ACHN (cell line): ENCODE measurements at places on chromosomes 6 and 20.
A peak's percentile ranks its signal among the peaks of the same experiment; 100 is the strongest.

DNA sequence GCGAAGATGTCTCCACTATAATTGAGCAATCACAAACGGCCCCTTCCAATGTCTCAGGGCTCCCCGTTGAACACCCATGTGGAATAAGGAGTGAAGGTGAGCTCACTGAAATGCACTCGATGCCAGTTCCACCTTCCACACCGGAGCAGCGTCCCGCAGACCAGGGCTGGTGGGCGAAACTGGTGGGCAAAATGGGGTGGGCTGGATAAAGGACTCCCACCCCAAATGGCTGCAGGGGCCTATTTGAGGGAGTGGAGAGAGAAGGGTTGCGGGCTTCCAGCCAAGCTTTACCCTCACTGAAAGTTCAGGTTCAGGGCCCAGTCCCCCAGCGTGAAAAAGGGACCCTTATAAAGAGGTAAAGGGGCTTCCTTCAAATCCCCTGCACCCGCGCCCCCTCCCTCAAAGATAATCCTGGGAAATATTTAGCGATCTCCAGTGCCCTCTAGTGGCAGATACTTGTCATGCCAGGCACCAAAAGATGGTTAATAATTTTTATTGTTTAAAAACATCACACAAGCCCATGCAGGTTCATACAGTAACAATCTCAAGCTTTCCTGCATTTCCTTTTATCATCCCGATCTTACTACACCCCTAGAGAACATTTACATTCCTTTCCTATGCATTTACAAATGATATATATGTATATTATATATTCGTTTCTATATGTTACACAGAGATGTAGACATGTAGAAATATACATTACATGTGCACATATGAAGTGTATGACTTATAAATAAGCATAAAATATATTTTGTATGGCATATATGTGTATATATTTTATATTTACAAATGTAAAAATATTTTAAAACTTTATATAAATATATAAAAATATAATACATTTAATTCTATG is 58.2 kb upstream of the NKX2-2 start:
- peak; percentile 2 for DNase-seq

GRCh38 chr6:160987265-160987664 is 4.3 kb upstream of the MAP3K4 start:
- DNase-seq: no peak

GRCh38 chr20:49399329-49399728 is 83.1 kb downstream of the KCNB1 start:
- DNase-seq: no peak

GRCh38 chr6:136471372-136471771 is 78.8 kb downstream of the MAP7 start:
- peak; percentile 25 for DNase-seq

- no peak for DNase-seq
Observed at GRCh38 chr6:15439410-15440025, 193.6 kb downstream of the JARID2 start.

DNA sequence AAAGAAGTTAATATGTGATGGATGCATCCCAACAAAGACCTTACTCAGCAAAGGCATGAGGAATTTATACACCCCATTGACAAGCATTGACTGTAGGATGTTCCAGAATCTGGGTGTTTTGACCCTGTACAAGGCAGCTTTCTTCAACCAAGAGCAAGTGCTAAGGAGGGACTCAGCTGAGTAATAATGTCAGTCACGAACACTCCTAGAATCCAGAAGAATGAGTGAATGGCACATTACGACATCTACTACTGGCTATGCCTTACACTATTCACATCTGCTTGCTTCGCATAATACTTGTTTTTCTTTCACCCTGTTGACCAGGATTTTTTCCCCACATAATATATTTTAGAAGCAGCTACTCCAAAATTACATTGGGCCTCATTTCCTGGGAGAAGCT is 42.5 kb upstream of the VGLL2 start:
- no peak for DNase-seq

GRCh38 chr6:3370361-3371221 is 86.3 kb downstream of the SLC22A23 start:
- DNase-seq: no peak

- no peak for DNase-seq
Observed at GRCh38 chr6:43376551-43376981, 7.1 kb upstream of the ZNF318 start.

GRCh38 chr20:57594092-57594951 is 25.9 kb downstream of the ZBP1 start:
- peak; percentile 26 for DNase-seq

DNA sequence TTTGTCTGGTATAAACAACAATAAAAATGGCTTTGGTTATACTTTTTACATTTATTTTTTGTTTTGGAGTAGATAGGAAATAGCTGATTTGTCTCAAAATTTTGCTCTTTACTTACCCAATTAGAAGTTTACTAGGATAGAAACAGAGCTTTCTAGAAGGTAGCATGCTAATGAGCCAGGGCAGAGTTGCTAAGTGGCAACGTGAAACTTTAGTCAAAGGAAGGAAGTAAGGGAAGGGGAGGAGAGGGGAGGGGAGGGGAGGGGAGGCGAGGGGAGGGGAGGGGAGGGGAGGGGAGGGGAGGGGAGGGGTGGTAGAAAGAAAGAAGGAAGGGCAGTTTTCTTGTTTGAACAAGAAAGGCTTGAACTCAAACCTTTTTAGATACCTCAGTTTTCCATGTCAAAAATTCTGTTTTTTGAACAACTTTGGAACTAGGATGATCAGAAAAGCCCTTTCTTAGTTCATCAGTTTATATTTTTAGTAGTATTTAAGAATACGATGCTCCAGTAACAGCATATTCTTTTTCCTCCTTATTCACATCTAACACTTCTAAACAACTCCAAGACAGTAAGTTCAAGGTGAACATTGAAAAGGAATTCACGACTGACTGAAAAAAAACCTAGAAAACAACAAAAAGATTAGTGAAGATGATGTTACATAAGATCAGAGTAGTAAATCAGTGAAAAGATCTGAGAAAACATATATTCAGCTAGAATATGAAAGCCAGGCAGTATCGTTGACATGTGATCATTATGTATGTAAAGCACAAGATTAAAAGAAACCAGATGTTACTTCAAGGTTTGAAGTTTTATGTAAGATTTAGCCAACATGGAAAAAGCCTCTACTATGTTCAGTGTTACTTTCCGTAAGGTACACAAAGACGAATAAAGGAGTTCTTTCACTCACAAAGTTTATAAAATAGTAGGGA is 263.4 kb downstream of the ARHGAP18 start:
- DNase-seq: no peak

GRCh38 chr20:63087872-63088680 is 81.3 kb upstream of the BHLHE23 start:
- DNase-seq: no peak

DNA sequence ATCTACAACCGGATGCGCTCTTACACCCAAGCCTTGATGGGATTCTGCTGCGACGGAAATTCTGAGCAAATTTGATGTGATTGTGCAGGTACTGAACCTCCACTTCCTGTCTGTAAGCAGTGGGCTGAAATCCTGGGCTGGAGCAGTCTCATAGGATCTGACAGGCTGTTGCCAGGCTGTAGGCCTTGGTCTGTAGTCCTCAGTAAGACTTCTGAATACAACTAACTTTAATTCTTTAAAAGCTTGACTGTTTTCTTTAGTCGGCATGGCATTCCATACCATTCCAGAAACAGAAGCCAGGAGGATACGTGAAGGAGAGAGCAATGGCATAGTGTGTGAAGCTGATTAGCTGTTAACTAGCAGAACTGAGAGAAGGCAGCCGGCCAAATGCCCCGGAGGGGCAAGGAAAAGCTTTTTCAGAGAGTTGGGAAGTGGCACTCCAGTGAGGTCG is 68.3 kb downstream of the ADTRP start:
- no peak for DNase-seq

GRCh38 chr6:33549196-33549595 is 30.9 kb downstream of the BAK1 start:
- DNase-seq: no peak

DNA sequence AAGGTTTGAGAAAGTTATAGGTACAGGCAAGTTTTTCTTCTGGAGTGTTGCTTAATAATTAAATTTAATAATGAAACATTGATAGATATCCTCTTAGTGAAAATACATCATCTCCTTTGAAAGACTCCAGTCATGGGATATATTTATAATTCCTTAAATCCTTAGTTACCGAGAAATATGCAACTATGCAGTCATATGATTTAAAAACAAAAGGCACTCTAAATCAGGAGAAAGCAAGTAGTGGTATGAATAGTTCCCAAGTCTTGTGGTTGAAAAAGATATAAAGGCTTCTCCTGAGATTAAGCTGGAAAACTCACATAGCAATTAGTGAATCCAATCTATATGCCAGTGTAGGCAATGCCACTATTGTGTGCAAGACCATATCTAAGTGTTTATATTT is 475.4 kb downstream of the EYS start:
- no peak for DNase-seq

DNA sequence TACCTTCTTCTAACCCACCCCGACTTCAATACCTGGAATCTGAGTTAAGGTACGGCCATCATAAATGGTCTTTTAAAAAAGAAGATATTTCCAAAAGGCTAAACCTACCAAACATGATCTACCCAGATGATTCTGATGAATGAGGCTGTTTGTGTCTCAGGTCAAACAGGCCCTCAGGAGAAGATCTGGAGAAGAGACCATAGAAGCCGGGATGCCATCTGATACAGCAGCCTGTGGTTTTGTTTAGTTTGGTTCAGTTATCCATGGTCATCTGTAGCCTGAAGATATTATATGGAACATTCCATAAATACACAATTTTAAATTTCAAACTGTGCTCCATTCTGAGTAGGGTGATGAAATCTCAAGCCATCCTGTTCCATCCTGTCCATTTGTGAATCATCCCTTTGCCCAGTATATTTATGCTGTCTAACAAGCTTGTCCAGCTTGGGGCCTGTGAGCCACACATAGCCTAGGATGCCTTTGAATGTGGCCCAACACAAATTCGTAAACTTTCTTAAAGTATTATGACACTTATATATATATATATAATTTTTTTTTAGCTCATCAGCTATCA is 4.0 kb upstream of the CAP2 start:
- no peak for DNase-seq

DNA sequence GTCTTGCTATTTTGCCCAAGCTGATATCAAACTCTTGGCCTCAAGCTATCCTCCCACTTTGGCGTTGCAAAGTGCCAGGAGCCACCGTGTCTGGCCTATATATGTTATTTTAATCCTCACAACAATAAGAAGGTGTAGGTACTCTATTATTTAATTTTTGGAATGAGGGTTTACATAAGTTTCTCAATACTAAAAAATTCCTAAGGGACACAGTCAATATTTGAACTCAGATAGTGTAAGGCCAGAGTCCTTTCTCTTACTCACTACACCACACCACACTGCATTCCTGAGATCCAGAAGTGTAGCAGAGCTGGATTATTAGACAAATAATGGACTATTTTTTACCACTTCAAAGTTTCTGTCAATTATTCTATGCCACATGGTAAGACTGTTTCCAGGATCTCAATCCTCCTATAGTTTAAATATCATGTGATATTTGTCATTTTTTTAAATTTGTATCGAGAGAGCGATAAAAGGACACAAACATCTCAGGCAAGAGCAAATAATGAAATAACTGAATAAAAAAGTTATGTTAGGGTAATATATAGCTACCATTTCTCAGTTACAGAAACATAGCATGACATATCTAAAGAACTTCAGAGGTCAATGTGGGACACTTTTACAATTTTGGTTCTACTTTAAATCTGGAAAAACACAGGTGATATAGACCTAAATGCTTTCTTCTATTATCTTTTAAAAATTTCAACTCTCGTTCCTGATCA is 162.2 kb upstream of the THEMIS start:
- DNase-seq: no peak

DNA sequence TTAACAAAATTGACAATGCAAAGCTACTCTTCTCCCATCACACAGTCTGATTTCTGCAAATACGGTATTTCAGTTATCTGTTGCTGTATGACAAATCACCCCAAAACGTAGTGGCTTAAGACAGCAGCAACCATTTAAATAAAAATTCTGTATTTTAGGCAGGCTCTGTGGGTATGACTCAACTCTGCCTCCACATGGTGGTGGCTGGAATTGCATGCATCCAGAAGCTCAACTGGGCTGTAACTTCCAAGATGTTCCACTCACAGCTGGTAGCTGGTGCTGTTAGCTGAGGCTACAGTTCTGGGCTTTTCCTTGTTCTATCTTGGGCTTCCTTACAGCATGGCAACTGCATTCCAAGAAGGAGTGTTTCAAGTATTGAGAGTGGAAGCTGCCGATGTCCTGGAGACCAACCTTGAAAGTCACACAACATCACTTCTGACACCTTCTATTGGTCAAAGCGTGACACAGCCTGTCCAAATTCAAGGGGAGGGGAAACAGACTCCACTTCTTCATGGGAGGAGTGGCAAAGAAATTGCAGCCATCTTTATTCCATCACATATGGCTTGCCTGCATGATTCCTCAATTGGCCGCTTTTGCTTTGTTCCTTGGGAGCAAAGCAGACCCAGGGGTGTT is 39.7 kb upstream of the TULP1 start:
- DNase-seq: peak; percentile 29

DNA sequence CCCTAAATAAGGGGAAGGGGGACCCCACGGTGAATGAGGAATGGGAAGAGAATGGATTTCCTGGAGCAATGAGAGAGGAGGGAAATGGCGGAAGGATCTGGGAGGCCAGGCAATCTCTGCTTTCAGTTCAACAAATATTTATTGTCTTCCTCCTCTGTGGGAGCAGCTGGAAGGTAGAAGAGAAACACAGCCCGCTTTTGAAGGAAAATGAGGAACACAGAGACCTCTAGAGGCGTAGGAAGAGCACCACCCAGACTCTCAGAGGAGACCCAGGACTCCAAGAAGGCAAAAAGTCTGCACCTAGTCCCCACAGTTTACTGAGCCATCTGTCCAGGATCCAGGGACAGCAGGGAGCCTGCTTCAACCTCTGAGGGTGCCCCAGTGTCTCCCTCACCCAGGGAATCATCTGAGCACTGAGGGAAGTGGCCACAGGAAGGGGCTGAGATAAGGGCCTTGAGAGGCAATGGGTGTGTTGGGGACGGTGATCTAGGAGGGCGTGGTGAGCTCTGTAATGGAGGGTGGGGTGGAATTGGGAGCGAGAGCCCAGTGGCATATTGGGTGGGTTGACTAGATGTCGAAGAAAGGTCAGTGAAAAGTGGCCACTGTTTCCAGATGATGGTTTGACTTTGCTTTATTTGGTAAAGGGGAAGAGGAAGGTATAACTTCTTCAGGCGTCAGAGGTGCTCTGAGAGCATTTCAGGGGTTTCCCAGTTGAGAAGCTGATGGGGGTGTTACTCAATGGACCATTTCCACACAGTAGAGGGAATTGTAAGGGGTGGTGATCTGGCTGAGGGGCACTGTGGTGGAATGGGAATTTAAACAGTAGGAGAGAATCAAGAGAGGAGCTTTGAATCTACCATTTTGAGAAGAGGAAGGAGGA is 610 bp downstream of the PSORS1C1 start:
- DNase-seq: peak; percentile 83

DNA sequence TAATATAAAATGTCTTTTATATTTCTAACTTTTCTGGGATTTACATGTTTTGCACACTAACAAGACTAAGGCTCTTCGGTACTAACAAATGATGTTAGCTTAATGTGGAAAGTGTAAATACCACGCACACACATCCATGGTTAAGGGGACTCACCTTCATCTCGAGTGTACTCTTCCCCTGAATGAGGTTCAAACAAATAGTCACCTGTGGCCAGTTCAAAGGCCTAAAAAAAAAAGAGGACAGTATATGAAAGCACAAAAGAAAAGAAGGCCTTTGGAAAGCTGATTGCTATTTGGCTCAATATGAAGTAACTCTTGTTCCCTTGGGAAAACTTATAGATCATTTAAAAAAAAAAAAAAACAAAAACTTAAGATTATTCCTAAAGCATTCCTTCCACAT is 37.2 kb downstream of the LHFPL5 start:
- DNase-seq: no peak
